Astrocyte of the spinal cord (primary cell): ENCODE measurements at places on chromosomes 1 and 21.

- DNase-seq, result no peak
These were observed 80.8 kb downstream of the CAMK2N1 start for GRCh38 chr1:20405051-20405754.

DNA sequence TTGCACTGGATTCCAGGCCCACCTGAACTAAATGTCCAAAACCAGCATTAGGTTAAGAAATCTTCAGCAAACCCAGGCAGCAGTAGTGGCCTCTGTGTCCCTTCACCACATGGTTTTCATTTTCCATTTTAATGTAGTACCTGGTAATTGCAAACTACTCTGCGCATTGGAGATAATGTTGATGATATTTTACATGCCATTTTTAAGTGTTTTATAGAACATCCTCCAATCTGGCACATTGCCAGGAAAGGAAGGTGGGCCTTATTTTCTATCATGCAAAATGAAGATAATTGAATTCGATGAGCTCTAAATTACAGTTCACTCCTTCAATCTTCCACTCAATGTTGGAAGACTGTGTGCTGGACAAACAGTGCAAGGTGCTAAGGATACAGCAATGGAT, 89.5 kb downstream of the ZC3H11B start:
- DNase-seq, result no peak

DNA sequence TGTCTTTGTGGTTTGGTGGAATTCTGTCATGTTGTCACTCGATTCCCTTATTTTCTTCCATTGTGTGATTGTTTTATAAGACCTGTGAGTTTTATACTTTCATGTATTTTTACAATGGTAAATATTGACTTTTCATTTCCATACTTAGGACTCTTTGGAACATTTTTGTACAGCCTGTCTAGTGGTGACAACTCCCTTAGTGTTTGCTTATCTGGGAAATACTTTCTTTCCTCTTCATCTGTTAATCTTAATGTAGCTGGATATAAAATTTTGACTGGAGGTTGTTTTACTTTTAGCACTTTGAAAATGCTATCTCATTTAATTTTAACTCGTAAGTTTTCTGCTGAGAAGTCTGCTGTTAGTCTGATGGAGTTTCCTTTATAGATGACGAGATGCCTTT, 310.5 kb downstream of the NUF2 start:
- no peak for DNase-seq

DNA sequence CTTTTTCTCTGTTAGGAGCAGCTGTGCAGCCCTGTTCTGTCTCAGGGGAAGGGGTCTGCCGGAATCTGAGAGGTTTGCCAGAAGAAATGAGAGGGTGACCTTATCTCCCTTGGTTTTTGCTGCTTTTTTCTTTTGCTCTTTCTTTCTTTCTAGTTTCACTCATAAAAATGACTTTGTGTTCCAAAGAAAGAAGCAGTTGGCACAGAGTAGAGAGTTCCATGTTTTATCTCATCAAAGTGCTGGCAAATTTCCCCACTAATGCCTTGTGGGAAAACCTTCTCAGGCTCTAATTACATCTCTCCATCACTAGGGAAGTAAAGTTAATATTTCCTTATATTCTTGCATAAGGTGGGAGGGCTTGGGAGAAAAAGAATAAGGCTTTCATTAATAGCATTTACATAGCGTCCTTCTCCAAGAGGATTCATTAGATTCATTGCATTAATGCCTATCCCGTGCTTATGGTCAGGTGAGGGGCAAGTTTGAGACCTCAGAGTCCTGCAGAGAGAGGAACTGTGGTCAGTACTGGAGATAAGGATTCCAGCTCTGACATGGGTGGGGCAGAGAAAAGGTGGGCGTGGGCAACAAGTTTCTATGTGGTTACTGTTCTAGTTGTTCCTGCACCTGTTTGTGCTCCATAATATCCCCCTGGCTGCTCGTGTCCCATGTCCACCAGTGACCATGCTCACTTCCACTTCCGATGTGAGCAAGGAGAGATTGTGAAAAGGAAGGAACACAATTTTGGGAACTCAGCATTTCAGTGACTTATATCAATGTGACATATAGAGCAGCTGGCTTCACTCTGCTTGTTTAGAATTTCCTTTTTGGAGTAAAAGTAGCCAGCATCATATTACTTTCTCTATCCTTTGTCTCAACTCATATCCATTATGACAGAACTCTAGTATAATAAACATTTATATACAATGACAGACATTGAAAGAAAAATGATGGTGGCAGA, 79.5 kb downstream of the DISC1 start:
- no peak for DNase-seq

DNA sequence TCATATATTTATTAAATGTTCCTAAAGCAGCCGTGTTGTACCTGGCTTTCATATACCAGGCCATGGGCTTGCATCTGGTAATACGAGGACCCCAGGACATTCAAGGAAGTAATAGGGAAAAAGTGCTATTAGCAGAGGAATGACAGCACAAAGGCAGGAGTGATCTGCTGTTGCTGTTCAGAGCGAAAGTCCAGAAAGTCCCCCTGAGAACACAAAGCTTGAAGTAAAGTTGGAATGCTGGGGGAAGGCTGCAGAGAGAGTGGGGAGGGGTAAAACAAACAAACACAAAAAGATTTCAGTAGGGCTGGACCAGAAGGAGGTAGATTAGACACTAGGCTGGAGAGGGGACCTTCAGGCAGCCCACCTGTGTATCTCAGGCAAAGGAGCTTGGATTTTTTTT, 94.6 kb upstream of the C8B start:
- no peak for DNase-seq

- no peak for DNase-seq
These were observed 598.8 kb downstream of the PLPP3 start for GRCh38 chr1:55980582-55980981.

- peak; percentile 59 for DNase-seq
These were observed 705 bp downstream of the UROD start for GRCh38 chr1:45012639-45013278.

GRCh38 chr1:165914136-165914798, 86.9 kb downstream of the UCK2 start:
- DNase-seq, result peak; percentile 81

GRCh38 chr1:31609514-31610118, 7.9 kb upstream of the HCRTR1 start:
- DNase-seq, result no peak

- peak; percentile 30 for DNase-seq
These were observed at the start of gene HSPB7 for GRCh38 chr1:16017461-16018303. Gene HSPB7, minus strand, starts transcription at chr1:16018043. Its CDS starts 80 bp downstream, at chr1:16017963.

GRCh38 chr1:91895832-91896556, 10.0 kb upstream of the TGFBR3 start:
- DNase-seq, result no peak

GRCh38 chr1:103363008-103363365, 162.5 kb upstream of the RNPC3 start:
- no peak for DNase-seq
